ENCODE measurements at places on chromosomes 6 and 20.
A peak's percentile ranks its signal among the peaks of the same experiment; 100 is the strongest.

GRCh38 chr20:3283222-3283820, 44.3 kb upstream of the SLC4A11 start:
- DNase-seq, result no peak

- no peak for DNase-seq
Measured at GRCh38 chr20:2741881-2742280, 49.3 kb downstream of the EBF4 start.

DNA sequence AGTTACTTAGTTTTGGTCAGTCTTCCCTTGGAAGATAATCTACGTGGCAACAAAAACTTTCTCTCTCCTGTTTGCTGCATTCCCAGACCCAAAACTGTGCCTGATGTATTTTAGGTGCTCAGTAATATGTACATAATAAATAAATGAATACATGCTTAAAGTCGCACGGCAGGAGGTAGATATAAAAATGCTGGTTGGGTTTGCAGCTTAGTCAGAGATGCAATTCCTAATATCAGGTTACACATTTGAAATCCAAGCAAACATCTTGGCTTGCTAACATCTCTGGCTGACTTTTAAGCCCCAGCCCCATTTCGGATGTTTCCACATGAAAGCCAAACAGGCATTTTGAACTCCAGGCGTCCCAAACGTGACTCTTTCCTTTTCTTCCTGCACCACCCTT, 91.0 kb downstream of the KCNQ5 start:
- no peak for DNase-seq

GRCh38 chr6:132132422-132132821, 181.2 kb upstream of the CCN2 start:
- DNase-seq, result peak; percentile 57

- DNase-seq, result no peak
Measured at GRCh38 chr20:62927128-62927705, 912 bp upstream of the DIDO1 start.

GRCh38 chr6:137851669-137852068, 15.4 kb upstream of the TNFAIP3 start:
- no peak for DNase-seq

- no peak for DNase-seq
Measured at GRCh38 chr6:167098825-167099225, 24.1 kb upstream of the CCR6 start.

DNA sequence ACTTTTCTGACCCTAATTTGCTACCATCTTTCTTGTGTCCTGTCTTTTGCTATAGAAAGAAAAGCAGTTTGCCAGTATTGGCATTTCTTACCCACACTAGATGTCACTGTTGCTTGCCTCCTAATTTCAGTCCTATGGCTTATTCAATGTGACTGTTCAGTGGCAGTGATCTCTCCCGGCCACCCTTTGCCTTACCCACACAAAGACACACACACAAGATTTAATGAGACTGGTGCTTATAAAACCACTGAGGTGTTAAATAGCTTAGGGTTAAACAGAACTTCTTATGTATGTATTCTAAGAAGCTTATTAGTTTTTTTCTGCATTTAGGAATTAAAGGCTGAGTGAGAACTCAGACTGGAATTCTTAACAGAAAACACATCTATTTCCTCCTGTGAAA, 233.6 kb upstream of the ASCC3 start:
- peak; percentile 21 for DNase-seq

GRCh38 chr6:161220346-161220745, 53.5 kb downstream of the AGPAT4 start:
- no peak for DNase-seq

DNA sequence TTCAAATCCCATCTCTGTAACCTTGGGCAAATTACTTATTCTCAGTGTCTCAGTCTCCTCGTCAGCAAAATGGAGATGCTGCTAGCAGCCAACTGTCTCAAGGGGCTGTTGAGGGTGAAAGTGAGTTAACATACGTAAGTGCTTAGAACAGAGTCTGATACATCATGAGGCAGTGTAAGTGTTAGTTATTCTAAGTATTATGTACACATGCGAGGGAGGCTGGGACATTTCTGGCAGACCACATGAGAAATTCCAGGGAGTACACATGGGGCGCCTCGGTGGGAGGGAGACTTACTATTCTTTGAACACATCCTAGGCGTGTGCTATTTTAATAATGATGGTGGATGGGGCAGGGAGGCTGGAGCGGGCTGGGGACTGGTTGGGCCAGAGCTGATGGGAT, 99.1 kb downstream of the DLGAP4 start:
- DNase-seq, result no peak

- DNase-seq, result no peak
Measured at GRCh38 chr6:56756219-56756789, 113.6 kb upstream of the DST start.

DNA sequence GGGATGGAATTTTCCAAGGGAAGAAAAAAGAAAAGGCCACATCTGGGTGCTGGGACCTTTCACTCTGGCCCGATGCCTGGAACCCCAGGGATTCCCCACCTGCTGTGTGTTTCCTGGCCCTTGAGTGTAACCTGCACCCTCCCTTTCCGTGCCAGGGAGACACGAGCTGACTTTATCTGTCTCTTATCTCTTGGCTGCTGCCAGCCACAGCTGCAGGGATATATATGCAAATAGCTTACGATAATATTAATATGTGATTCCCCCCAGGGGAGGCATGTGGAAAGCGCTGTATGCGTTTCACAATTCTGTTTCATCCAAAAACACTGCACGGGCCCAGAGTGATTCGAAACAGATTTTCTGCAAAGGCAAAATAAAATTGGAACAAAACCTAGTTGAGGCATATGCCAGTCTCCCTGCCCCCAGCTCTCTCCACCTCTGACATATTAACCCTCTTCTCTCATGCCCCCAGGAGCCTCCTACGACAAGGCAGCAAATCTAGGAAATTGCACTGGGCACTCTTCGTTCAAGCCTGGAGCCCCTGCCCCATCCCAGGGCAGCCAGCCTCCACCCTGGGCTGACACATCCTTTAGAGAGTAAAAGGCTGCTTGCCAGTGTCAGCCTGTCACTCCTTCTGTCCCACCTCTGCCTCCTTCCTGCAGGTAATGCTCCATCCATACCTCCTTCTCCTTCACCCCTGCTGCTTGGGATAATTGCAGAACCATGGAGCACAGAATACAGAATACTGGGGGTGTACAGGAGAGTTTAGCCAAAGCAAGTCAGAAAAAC, 1.3 kb downstream of the RIPOR3 start:
- no peak for DNase-seq

DNA sequence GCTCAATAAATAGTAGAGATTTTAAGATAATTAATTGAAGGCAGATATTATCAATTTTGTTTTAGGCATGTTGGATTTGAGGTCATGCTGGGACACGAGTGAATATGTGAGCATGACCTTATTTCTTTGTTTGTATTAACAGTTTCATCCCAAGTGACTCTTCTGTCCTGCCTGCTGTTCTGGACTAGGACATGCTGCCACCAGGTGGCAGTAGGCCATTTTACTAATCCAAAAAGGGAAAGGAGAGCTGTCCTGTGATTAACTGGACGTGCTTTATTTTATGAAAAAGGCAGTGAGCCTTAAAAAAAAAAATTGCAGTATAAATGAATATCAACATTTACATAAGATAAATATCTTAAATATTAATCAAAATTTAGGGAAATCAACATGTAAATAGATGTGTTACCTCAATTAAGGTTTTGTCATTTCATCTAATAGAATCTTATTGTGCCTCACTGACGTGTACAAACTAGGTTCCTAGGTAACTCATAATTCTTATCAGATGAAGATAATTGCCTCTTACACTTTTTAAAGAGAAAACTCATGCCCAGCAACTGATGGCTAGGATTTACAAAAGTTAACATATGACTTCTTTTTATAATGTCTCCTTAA, 49.8 kb downstream of the FRK start:
- DNase-seq, result peak; percentile 29

DNA sequence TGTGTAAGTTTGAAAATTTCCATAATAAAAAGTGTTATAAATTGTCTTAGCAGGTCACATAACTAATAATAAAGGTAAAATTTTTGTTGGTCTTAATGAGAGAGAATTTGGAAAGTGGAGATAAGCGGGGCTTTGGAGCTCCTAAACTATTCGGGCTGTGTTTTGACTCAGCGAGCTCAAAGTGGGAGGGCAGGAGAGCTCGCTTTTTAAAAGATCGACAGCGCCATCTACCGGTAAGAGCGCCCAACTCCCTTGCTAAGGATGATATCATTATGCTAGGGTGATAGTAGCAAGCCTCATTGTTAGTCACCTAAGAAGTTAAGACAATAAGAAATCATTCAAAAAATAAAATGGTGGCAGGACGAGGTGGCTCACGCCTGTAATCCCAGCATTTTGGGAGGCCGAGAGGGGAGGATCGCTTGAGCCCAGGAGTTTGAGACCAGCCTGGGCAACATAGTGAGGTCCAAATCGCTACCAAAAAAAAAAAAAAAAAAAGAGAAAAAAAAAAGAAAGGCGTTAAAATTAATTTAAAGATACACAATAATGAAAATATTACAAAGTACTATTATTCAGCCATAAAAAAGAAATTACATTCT, 24.8 kb downstream of the C6orf15 start:
- peak; percentile 69 for DNase-seq

- DNase-seq, result no peak
Measured at GRCh38 chr6:81515562-81516453, 236.7 kb downstream of the TENT5A start.

DNA sequence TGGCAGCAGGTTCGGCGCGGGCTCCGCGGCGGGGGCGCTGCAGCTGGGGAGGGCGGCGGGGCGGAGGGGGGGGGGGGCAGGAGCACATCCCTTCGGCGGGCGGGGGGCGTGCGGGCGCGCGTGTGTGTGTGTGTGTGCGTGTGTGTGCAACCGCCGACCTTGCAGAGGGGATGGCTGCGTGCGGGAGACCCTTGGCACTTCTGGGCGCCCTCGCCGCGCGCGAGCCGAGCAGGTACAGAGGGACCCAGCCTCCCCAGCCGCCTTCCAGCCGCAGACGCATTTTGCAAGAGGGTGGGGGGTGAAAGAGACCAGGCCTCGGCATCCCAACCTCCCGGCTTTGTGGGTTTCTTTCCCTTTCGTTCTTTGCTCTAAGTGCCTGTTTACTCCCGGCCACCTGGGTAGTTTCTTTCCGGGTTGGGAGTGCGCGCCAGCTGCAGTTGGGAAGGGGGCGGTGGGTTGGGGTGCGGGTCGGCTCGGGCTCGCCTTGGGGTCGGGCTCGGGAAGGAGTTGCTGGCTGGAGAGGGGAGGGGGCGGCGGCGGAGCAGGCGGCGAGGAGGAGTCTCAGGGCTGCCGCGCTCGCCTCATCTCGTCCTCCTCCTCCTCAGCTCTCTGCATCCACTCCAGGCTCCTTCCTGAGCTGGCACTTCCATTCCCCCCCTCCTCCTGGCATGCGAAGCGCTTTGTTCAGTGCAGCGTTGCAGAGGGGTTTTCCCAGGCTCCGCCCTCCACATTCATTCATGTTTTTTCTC, 620 bp downstream of the HIVEP1 start:
- peak; percentile 83 for DNase-seq

GRCh38 chr6:24910961-24911725, 24.6 kb downstream of the RIPOR2 start:
- DNase-seq, result no peak

Data from RCC 7860 (cell line).